Kasumi-1 (cell line): ENCODE measurements at places on chromosomes 1 and 21.
A peak's percentile ranks its signal among the peaks of the same experiment; 100 is the strongest.

GRCh38 chr1:88302843-88303486 lies 381.1 kb upstream of the PKN2 start:
- peak; percentile 57 for DNase-seq

DNA sequence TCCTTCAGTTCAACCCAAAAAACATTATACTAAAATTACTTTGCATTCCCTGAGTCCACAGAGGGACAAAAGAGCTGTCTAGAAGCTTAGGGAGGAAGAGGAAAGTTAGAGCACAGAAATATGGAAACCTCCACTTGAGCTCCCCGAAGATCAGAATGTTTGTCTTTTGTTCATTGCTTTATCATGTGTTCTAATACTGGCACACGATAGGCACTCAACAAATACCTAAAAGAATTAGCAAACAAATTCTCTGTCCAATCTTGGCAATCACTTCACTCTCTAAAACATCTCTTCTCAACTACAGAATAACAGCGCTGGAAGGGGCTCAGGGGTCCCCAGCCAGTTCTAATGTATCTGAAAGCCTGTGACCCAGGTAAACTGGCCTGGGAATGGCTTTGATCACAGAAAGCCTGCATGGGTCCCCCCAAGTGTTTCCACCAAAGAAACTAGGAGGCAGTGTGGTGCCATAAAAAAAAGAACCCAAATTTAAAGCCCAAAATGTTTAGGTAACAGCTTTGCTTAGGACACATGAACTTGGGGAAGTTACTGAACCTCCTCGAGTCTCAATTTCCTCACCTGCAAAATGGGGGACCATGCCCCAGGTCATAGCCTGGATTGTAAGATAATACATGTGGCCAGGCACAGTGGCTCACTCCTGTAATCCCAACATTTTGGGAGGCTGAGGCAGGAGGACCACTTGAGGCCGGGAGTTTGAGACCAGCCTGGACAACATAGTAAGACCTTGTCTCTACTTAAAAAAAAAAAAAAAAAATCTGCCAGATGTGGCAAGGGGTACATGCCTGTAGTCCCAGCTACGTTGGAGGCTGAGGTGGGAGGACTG lies 45.8 kb downstream of the SSBP3 start:
- no peak for DNase-seq

- DNase-seq, result no peak
Observed at GRCh38 chr1:172895050-172895460, 155.7 kb downstream of the TNFSF18 start.

- no peak for DNase-seq
Observed at GRCh38 chr1:231000639-231001038, 21.7 kb downstream of the ARV1 start.

- DNase-seq, result no peak
Observed at GRCh38 chr1:205270764-205271163, 43.0 kb downstream of the TMCC2 start.

DNA sequence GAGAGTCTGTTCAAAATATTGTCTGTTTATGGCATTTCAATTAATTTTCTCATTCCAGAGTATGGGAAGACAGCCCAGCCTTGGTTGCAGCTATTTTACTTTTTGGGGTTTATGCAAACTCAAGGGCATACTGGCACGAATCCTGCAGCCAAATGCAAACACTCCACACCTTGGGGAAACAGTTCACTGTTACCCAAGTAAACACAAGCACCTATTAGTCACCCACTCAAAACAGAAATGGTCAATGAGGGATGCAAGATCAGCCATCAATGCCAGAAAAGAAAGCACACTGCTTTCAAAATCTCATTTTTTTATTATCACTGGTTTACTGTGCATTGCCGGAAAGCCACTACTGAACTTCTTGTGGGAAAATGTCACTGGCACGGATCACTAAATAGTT lies 170.6 kb downstream of the RUNX1 start:
- no peak for DNase-seq

- DNase-seq, result no peak
Observed at GRCh38 chr1:54651608-54652007, 10.0 kb downstream of the MROH7 start.

DNA sequence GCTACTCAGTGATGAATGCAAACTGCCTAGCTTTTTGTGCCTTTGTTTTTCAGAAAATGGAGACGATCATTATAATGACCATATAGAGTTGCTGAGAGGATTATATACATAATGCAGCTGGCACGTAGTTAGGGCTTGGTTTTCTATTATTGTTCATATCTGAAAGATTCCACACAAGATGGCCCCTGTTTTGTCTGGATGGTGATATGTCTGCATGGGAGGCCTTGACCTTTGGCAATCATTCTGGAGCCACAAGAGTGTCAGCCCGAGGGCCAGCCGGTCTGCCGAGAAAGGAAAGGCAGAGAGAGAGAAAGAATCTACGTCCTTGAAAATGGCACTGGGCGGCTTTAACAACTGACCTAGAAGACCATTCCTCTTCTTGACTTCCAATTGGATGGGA lies 5.7 kb upstream of the SH2D1B start:
- DNase-seq, result no peak

DNA sequence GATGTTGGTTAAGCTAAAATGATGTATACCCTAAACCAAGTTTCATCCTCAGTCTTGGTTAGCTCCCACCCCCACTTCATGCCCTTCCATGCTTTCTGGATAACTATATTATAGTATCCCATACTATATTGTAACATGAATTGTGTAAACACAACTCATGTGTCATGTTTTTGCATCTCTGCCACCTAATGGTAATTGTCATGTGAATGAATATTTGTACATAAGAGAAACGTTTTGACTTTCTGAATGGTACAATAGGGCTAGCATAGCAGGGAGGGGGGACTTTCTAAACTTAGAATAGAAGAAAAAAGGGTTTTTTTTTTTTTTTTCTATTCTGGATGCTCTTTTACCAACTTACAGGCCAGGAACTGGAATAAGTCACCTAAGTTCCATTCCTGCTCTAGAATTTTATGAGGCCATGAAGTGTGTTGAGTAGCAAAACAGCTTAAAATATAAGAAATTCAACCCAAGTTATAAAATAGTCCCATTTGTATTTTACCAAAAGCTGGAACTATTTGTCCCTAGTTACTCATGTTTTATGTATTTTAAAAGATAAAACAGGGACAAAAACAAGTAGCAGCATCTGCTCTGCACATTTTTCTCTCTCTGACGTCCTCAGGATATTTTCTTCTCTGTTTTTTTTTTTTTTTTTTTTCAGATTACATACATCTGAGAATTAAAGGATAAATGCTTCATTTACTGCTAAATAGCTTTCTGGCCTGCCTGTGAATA lies 77.4 kb downstream of the HLX start:
- DNase-seq, result no peak

DNA sequence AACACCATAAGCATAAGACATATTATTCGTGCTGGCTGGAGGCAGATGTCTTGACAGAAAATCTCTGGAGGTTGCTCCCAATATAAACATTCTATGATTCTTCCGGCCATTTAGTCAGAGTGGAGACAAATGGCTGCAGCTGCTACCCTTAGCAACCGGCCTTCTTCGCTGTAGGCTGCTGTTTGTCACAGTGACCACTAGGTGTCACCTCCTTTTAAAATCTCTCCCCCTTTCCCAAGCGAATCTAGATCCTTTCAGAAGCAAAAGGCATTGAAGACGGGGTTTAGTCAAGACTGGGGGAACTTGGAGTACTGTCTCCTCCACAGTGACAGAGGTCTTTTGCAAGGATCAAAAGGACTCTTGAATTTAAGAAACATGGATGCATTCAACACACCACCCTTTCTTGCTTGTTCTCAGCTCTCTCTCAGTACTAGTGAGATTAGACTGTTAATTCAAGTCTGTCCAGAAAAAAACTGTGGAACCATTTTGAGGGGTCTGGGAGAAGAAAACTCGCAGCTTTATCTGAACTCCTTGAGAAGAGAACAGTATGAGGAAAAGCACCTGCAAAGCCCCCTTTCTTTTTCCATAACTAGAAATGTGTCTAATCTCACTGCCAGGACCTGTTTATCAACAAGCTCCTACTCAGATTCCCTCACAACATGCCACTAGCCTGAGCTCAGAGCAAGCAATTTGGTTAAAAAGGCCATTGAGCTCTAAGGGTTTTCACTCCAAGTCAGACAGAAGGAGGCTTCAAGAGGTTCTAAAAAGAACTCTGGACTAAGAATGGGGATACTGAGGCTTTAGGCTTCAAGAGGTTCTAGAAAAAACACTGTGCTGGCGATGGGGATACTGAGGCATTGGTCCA lies 408.3 kb upstream of the PLXNA2 start:
- peak; percentile 77 for DNase-seq

DNA sequence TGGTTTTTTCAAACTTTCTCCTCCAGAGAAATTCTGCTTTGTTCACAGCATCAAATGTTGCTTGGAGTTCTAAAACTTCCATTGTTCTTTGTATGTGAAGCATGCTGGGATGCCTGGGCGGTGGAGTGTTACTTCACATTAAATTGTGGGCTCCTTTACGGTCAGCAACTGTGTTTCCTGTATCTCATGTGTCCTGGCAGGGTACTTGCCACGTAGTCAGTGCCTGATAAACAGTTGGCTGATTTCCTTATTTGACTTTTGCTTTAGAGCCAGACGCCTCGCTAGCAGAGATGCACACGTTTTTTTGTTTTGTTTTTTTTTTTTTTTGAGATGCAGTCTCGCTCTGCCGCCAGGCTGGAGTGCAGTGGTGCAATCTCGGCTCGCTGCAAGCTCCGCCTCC lies 96.7 kb downstream of the UCK2 start:
- DNase-seq, result no peak

DNA sequence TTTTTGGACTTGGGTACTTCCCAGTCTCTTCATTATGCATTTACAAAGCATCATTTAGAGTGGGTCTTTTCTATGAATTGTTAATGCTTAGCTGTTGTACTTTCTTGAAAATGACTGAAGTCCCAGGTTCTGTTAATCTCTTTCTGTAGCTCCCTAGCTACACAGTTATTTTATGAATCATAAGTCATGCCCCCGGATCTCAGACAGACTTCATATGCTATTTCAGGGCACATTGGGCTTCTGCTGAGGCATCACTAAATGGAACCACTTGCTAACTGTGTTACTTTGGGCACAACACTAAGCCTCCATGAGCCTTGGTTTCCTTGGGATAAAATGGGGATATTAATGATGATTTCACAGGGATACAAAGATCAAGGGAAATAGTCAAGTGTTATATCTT lies 55.5 kb upstream of the RBM15 start:
- no peak for DNase-seq

DNA sequence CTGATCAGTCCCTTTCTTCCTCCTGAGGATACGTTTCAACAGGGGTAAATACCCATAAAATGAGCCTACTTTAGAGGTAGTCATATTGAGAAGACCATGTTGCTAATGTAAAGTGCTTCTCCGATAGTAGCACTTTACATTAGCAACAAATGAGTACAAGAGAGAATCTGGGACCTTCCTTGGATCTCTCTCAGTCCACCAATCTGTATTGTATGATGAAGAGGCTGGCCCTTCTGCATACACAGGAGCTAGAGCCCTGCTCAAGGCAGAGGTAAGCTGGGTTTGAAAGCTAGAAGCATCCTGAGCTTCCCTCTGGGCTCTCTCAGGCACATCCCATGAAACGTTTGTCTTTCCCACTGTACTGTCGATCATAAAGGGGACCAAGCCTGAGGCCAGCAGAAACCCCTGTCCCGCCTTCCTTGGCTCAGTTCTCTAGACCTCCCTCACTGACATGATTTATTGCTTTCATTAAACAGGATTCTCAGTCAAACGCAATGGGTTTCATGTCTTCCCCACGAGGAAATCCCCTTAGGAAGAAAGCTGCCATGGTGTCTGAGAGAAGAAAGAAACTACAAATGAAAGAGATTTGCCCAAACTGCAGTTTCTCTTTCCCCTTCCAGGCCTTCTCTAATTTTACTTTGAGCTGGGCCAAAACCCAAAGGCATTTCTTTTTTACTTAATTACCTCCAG lies 62.8 kb upstream of the BCAR3 start:
- no peak for DNase-seq

- DNase-seq, result no peak
Observed at GRCh38 chr1:10744654-10745238, 51.7 kb downstream of the CASZ1 start.

GRCh38 chr1:96281491-96281890 lies 440.1 kb upstream of the PTBP2 start:
- DNase-seq, result no peak

- no peak for DNase-seq
Observed at GRCh38 chr1:163068716-163069115, 445 bp upstream of the RGS4 start.
